ENCODE measurements at places on chromosomes 12 and 14.
A peak's percentile ranks its signal among the peaks of the same experiment; 100 is the strongest.

GRCh38 chr14:93727917-93728650 is 60.2 kb downstream of the PRIMA1 start:
- no peak for DNase-seq

GRCh38 chr12:66269757-66270383 is 32.4 kb upstream of the HELB start:
- peak; percentile 67 for DNase-seq

DNA sequence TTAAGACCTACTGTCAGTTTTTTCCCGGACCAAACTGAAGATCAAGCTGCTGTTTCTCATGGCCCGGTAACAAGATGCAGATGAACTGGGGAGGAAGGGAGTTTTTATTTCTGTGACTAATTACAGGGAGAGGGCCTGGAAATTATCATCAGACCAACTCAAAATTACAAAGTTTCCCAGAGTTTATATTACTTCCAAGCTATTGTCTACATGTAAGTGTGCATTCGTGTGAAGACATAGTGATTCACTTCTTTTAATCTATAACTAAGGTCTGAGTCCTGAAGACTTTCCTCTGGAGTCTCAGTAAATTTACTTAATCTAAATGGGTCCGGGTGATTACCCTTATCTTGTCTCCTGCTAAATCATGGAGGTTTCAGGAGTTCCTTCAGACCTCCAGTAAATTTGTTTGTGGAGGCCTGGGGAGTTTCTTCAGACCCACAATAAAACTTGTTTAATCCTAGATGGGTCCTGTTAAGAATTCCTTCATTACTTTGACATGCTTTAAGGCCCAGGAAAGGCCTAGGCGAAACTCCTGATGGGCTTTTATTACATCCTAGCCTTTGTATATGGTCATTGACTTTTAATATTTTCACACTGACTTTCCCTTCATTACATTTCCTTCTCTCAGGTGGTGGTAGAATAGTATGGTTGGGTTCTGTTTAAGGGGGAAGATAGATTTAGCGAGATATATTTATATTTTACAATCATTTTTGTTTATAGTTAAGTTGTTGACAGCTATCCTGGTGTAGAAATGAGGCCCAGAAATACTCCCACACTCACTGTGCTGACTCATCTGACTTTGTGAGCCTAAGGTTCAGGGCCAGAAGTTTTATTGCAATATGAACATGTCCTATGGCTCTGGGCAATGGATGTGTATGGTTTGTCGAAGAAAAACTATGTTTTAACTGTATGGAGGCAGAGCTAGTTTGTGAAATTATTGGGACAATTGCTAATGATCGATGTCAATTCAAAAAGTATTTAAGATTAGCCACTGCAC is 627.0 kb upstream of the FBXO33 start:
- DNase-seq: no peak

DNA sequence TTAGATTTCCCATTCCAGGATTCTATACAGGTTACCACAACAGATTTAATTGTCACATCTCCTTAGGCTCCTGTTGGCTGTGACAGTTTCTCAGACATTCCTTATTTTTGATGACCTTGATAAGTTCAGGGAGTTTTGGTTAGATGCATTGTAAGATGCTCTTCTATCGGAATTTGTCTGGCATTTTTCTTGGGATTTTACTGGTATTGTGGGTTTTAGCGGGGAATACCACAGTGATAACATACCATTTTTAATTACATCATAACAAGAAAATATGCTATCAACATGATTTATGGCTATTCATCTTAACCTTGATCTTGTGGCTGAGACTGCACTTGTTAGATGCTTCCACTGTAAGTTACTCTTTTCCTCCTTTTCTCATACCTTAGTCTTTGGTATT is 217.5 kb upstream of the PPFIA2 start:
- no peak for DNase-seq

DNA sequence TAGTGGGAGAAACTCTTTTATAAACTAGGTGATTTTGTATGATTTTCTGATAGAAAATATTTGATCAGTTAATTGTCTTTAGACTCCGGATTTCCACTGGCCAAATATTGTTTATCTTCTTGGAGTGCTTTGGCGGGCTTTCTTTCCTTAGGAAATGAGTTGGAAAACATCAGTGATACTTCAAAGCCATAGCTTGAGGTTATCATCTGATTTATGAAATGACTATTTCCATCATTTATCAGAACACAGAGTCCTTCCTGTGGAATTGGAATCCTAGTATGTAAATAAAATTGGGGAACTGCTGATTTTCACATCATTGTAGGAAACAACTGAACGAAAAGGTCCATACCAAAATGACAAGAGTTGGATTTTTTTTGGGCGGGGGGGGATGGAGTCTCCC is 186.0 kb upstream of the DCN start:
- no peak for DNase-seq

Measured in hematopoietic multipotent progenitor cell treated with erythropoietin and hydrocortisone succinate and interleukin-3 and kit ligand, for 8 days (in vitro differentiated cells).